ENCODE measurements at places on chromosomes 6 and 20.

- no peak for DNase-seq
Observed at GRCh38 chr6:109308018-109308492, 74.2 kb downstream of the CD164 start.

- no peak for DNase-seq
Observed at GRCh38 chr6:81293896-81294295, 458.6 kb downstream of the TENT5A start.

DNA sequence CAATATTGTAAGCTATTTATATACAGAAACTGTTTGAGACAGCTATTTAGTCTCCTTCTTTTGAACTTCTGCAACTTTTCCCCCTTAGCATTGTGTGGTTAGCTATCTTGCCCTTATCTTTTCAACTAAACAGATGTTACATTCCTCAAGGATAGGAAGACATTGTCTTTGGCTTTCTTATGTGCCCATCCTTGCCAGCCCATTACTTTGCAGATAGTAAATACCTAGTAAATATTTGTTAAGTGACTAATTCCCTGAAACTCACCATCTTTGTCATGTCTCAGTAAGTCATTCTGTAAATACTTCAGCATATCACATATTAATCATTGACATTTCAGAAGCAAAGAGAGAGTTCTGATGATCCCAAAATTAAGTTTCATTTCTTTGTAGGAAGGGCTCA lies 69.1 kb upstream of the FLRT3 start:
- DNase-seq: no peak

DNA sequence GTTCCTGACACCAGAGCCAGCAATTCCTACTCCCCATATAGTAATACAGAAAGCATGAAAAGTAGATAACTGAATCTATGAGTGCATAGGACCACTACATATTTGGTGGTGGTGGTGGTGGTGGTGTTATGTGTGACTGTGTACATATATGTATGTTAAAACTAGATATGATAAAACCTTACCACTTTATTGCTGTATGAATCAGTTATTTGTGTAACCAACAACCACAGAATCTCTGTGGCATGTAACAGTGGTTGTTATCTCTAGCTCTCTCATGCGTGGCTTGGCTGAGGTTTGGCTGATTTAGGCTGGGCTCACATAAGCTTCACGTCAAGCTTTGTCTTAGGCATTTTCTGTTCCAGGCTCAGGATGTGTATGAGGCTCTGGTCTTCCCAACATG lies 55.7 kb downstream of the PLCB1 start:
- DNase-seq: no peak

DNA sequence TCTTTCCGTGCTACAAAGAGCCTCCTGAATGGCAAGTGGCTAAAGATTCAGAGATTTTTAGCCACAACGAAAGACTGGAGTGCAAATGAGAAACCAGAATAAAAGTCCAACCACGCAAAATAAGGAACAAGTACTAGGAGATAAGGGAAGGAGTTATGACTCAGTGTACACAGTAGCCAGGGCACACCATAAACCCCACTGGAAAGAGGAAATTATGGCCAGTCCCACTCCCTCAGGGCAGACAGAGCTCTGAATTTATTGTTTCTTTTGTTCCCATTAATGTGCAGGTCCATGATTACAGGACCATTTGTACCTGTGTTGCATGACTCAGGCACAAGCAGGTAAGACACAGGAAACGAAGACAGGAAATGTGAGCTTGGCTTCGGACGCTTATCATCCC lies 150.3 kb upstream of the PREP start:
- no peak for DNase-seq
